ENCODE measurements at places on chromosomes 4 and X. TPM values are rescaled to one million over a fixed set of nuclear protein-coding genes. Genes with fewer than 3 reads are reported as not detected.

- DNase-seq: no peak
These were observed 54.4 kb downstream of the FAM53A start for GRCh38 chr4:1629699-1630083.

DNA sequence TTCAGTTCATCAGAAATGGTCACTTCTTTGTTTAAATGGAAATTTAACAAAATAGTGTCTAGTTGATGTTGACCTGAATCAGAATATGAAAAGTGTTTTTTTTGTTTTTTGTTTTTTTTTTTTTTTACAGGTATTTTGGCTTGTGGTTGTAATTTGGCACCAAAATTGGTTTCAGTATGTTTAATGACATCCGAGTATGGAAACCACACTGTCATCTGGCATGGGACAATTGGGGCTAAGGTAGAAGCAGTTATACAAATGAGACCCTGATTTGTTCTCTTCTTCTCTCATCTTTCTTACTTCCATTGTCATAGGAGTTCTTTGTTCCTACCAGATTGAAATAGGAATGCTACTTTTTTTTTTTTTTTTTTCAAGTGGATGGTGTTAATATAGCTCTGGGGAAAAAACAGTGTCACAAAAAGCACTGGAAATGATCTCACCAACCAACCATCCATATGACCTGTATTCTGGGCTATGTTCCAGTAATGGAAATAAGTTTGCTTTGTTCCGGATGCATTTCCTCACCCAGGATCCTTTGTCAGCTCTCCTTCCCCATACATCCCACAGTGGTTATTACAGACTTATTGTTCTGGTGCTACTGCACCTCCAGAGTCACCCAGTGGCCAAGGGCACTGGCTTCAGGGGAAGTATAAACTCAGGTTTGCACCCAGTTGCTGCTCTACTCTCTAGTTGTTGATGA is 95.8 kb downstream of the ATXN3L start:
- no peak for DNase-seq

DNA sequence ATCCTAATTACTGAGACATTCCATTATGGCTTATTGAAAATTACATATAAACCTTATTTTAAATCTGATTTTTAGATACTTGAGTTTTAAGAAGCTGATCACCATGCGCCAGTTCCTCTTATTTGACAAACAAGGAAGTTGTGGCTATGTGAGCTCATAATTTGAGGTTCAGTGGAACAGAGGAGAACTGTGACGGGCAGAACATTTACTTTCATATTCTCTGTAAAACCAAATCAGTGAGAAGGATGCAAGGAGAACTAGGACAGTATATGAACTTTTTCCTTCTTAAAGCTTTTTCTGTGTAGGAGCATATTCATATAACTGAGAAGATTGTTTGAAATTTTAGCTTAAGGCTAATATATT is 25.3 kb downstream of the STIM2 start:
- DNase-seq: peak; percentile 60

DNA sequence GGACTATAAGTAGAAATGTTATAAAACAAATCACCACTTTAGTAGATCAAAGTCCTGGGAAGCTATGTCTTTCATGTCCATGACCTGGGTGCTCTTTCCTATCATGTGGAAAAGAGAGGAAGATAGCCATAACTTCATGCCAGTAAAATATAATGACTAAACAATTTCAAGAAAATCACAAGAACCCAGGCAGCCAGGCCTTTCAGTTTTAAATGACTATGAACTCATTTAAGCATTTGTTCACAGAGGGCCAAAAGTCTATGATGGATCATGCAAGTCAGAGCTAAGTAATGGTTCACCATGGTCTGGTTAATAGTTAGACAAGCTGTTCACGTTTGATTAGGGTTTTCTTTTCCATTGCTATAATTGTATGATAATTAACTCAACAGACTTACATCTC is 155.8 kb downstream of the PPARGC1A start:
- no peak for DNase-seq

- no peak for DNase-seq
These were observed 42.9 kb downstream of the NDST3 start for GRCh38 chr4:118076958-118077766.

- no peak for DNase-seq
These were observed 106.4 kb downstream of the ABLIM2 start for GRCh38 chr4:8052160-8052691.

- DNase-seq: no peak
These were observed 92.9 kb downstream of the EGF start for GRCh38 chr4:110005461-110006056.

GRCh38 chrX:10395643-10396042 is 224.7 kb downstream of the MID1 start:
- DNase-seq: no peak

GRCh38 chr4:118810991-118811764 is 24.7 kb downstream of the SEC24D start:
- DNase-seq: no peak

DNA sequence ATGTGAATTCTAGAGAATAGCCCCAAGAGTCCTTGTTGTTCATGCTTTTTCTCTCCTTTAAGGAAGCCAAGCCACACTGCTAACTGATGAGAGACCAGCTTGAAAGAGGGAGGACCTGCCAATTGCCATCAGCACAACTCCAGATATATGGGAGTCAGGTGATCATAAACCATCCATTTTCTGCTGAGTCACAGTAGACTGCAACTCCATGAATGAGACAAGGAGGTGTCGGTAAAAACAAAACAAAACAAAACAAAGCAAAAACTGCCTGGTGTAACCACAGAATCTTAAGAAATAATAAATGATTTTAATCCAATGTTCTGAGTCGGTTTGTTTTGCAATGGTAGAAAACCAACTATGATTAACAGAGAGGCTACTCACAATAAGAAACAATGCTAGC is 837.3 kb downstream of the PCDH7 start:
- no peak for DNase-seq

GRCh38 chr4:114028071-114028470 is 48.6 kb upstream of the ARSJ start:
- DNase-seq: no peak

GRCh38 chr4:52112411-52112810 is 61.3 kb downstream of the SPATA18 start:
- no peak for DNase-seq

DNA sequence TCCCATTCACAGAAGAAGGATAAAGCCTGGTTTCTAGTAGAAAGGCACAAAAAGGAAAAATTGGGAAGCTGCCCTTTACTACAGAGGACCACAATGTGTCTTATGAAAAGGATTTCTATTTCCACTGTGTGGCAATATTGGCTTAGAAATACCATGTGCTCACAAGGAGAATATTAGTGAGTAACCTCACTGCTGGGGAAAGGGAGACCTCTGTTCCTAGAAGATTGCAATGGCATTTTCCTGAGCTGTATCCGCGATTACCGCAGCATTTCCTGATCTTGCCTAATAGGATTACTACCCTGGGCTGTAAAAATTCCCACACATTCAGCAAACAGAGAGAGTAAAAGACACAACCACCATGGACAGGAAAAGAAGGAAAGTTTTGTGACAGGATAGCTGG is 308.8 kb upstream of the TECRL start:
- DNase-seq: no peak

DNA sequence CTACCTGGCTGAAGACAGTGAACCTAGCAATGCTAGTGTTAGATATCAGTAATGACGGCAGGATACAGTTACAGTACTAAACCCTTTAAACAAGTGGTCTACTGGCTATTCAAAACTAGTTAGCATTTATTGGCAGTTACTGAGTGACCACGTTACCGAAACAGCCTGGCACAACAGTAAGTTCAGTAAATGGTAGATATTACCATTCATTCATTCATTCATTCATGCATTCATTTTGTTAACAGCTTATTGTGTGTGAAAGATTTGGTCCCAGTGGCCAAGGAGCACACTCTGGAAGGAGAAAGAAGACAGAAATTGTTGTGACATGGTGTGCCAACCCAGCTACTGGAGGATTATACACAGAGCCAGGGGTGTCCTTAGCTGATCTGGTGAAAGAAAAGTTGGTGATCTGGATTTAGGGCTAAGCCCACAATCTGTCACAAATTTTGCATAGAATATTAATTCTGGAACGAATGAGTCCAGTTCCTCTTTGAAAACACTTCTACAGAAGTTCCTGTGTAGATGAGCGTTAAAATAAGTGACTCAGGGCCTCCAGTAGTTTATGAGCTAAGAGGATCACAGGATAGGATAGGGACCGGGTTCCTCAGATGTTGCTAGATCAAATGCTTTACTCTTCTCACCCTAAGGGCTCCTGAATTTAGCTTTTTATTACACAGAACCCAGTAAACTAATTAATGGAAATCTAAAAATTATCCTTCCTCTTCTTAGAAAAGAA is 179.1 kb downstream of the CBR4 start:
- DNase-seq: no peak

GRCh38 chr4:119731778-119732177 is 103.2 kb upstream of the PDE5A start:
- no peak for DNase-seq

The BDH2 gene
- total RNA-seq: 20.7 TPM

The AR gene
- 0.15 TPM for total RNA-seq

The MUC7 gene
- not detected for total RNA-seq

The MAMLD1 gene
- total RNA-seq: 0.46 TPM

The GAGE1 gene
- not detected for total RNA-seq

All from naive thymus-derived CD4-positive, alpha-beta T cell (primary cell).